ENCODE measurements at places on chromosomes 1 and 21.

DNA sequence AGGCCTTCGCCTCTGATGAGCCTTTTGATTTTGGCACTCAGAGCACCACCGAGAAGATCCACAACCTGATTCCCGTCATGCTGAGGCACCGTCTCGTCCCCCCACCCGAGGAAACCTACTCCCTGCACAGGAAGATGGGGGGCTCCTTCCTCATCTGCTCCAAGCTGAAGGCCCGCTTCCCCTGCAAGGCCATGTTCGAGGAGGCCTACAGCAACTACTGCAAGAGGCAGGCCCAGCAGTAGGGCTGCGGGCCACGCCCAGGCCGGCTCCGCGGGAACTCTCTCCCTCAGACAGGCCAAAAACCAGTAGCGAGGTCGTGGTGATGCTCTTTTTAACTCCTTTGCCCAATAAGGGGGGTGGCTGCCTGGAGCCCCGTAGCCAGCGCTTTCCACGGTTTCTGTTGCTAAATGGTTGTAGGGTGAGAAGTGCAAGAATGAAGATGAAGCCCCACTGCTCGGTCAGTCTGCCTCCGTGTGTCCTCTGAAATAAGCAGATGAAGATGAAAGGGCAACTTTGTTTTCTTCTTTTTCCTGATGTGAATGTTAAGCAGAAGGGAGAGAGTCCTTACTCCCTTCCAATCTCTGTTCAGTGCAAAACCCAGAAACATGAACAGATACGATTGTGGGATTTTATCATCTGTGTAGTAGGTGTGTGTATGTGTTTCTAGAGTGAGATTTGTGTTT is 46.5 kb downstream of the COQ8A start:
- no peak for DNase-seq

- DNase-seq: no peak
These were observed 21.1 kb upstream of the SUMO3 start for GRCh38 chr21:44838951-44839350.

DNA sequence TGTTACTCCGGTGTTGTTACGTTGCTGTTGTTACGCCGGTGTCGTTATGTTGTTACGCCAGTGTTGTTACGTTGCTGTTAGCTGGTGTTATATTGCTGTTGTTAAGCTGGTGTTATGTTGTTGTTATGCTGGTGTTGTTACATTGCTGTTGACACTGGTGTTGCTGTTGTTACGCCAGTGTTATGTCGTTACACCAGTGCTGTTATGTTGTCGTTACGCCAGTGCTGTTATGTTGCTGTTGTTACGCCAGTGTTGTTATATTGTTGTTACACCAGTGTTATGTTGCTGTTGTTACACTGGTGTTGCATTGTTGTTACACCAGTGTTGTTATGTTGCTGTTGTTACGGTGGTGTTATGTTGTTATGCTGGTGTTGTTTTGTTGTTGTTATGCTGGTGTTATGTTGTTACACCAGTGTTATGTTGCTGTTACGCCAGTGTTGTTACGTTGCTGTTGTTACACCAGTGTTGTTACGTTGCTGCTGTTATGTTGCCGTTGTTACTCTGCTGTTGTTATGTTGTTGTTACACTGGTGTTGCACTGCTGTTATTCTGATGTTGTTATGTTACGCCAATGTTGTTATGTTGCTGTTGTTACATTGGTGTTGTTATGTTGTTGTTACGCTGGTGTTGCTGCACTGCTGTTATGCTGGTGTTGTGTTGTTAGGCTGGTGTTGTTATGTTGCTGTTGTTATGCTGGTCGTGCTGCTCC is 25.6 kb downstream of the H6PD start:
- DNase-seq: no peak

DNA sequence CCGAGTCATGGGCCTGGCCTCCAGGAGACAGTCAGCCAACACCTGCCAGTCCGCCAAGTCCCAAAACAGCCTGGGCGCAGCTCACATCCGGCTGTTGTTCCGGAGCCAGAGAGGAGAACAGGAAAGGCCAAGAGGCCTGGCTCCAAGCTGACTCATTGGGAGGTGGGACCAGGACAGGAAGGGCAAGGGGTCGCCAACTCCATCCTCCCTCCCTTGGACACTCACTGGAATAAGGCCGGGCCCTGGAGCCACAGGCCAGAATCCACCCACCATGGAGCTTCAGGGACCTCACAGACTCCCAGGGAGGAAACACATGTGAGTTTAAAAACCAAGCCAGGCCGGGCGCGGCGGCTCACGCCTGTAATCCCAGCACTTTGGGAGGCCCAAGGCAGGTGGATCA is 25.1 kb upstream of the CLIC4 start:
- peak; percentile 3 for DNase-seq

GRCh38 chr1:94090761-94091160 is 30.2 kb downstream of the ABCA4 start:
- DNase-seq: no peak

- DNase-seq: no peak
These were observed 66.8 kb downstream of the CAPZB start for GRCh38 chr1:19418503-19418971.

GRCh38 chr1:183761871-183762270 is 43.0 kb upstream of the RGL1 start:
- DNase-seq: no peak

DNA sequence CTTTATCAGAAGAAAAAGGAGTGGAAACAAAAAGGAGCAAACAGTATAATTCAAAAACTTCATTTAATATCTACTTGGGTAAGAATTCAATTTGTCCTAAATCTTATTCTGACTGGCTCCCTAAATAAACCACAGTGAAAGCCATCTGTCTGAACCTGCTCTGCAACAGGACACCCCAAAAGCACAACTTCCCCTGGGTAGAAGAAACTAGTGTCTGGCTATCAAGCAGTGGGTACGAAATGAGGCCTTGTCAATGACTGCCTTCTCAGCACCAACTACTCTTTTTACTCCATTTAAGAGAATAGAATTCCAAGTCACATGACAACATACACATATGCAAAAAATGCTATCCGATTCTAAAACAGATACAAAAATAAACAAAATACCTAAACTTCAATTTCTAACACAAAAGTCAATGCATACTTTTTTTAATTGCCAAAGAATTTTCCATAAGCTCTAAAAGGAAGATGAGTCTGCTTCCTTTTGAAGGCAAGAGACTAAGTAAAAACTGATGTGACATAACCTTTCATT is 206.8 kb downstream of the SLC45A1 start:
- DNase-seq: no peak

DNA sequence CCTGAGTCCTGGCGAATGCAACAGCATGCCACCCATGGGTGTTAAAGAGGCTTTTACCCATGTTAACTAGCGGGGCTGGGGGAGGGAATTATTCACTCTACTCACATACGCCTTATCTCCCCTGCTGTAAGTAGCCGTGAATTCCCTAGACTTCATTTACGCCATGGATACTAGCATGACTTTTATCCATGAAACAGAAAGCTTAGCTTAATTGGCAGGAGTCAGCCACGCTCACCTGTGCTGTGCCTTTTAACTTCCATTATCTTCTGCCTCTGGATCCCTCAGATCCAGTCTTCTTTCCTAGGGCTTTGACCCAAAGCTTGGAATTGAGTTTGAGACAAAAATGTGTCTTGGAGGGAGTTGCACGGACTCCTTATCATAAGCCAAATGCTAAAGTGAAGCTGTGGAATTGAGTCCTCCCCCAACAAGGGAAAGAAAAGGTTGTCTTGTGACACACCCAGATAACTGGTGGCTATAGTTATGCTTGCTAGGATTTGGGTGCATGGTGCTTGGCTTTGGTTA is 9.7 kb upstream of the NASP start:
- peak; percentile 54 for DNase-seq

GRCh38 chr1:41859686-41860085 is 59.0 kb downstream of the HIVEP3 start:
- DNase-seq: no peak

DNA sequence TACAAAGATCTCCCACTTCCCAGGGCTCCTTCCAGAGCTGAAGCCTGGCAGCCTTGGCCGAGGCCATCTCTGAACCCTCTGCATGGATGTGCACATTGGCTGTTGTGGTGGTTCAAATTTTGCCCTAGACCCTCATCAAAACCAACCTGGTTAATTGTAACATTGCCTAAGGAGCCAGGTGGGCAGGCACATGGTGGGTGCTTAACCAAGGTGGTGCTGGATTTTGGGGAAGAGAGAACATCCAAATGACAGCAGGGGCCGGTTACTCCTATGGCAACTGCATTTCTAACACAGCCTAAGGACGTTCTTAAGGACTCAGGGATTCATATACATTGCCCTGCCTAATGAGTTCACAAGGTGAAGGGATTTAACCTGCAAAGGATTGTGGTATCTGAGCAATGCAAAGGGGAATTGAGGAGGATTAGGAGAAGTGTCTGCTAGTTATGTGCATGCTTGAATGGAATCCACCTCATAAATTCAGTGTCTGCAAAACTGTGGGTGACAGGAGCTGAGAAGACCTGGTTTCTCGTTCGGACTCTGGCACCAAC is 10.3 kb downstream of the RUNX1 start:
- no peak for DNase-seq

DNA sequence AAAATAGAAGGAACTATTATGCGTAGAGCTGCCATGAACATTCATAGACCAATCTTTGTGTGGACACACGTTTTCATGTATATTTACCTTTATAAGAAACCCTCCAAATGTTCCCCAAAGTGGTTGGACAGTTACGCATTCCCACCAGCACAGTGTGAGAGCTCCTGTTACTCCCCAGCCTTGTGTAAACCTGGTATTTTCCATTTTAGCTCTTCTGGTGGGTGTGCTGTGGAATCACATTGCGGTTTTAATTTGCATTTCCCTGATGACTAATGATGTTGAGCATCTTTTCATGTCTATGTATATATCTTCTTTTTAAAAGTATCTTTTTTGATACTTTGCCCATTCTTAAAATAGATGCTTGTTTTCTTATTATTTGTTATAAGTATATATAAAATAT is 3.2 kb upstream of the UBASH3A start:
- no peak for DNase-seq

- no peak for DNase-seq
These were observed 97.6 kb downstream of the PIK3R3 start for GRCh38 chr1:46034601-46035516.

DNA sequence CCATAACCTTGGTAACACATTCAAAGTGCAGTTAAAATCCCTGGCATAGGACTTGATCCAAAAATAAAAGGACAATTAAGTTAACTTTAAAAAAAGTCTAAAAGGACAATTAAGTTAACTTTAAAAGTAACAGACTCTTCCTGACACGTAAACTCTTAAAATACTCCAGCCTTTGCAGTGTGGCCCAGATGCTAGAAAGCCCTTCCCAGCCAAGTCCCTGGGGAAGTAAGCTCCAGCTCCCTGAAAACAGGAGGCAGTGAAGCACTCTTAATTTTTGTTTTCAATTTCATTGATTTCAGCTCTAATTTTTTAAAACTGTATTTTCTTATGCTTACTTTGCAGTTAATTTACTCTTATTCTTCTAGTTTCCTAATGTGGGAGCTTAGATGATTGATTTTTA is 5.1 kb upstream of the AIM2 start:
- no peak for DNase-seq

GRCh38 chr1:200894712-200895442 is at the start of gene INAVA:
INAVA (plus strand) TSS chr1:200894900; CDS start chr1:200898401, 3,501 bp downstream.
- no peak for DNase-seq

DNA sequence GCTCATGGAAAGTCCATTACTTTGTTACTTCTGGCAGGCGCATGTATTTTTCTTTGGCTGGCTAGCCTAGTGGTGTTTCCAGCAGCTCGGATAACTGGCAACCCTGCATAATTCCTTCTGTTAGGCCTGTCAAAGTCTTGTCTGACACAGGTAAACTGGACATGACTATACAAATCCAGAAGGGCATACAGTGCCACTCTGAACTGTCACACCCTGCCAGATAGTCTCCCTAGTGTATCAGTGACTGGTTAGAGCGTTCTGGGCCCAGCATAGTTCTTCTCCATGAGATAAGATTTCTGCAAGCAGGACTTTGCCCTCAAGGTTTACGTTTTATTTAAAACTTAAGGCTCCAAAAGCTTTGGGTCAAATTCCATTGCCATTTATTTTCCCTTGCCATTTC is 177.7 kb upstream of the GORAB start:
- no peak for DNase-seq

GRCh38 chr21:38927776-38928175 is 122.0 kb downstream of the ETS2 start:
- DNase-seq: no peak

- no peak for DNase-seq
These were observed 717.6 kb downstream of the PTPRU start for GRCh38 chr1:29953961-29954360.

DNA sequence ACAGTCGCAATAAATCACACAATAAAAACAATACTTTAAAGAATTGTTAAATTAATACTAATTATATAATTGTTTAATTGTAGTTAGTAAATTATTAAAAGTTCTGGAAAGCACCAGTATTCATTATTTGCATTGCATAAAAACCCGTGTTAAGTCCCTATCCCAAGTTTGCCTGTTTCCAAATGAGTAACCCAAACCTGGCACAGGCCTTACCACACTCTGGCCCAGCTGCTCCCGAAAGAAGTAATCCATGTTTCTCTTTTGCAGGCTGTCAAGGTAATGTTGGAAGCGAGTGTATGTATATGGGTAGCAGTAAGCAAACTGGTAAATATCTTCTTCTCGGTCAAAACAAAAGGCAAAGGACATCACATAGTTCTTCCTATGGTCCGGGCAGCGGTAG is 268.7 kb upstream of the BEND5 start:
- DNase-seq: no peak

DNA sequence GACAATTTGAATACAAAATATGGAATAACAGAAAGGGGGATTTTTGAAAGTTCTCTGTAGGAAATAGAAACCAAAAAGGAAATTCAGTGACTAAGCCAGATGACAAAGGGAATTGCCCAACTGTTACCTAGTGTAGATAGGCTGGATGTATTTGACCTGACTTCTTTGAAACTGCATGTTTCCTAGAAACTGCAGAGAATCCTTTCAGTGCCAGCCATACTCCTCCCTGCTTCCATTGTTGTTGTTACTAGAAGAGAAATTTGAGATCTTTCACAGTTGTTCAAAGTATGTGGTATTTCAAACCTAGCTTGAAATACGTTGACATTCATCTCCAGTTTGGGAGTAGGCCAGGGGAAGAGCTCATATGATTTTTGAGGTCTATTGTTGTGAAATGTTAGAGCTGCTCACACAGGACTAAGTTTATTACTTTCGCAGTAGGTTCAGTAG is 1.8 kb upstream of the GBP5 start:
- DNase-seq: no peak

DNA sequence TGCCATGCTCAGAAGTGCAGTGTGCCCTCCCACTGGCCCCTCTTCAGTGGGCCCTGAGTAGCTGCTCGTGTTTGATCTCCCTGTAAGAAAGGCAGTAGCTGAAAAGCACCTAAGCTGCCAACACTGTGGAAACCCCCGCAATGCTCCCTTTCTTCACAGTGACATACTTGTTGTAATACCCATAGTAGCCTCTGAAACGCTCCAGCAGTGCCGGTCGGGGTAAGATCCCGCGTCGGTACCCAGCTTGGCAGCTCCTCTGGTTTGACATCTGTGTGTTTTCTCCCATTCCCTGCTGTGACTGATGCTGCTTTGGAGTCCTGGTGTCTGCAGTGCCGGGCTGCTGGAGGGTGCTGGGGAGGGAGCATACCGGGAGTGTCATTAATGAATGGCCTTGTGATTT is 3.6 kb downstream of the CHAF1B start:
- DNase-seq: no peak

GRCh38 chr1:36161641-36162531 is 5.9 kb downstream of the MAP7D1 start:
- DNase-seq: no peak
